ENCODE measurements at places on chromosomes 3 and 15.
A peak's percentile ranks its signal among the peaks of the same experiment; 100 is the strongest.

DNA sequence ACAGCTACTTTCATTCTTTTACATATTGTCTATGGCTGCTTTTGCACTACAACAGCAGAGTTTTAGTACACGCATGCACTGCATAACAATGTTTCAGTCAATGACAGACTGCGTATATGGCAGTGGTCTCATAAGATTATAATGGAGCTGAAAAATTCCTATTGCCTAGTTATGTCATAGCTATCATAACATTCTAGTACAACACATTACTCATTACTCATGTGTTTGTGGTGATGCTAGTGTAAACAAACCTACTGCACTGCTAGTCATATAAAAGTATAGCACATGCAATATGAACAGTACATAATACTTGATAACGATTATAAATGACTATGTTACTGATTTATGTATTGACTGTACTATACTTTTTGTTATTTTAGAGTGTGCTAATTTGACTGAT lies 47.9 kb downstream of the QTRT2 start:
- DNase-seq: no peak

DNA sequence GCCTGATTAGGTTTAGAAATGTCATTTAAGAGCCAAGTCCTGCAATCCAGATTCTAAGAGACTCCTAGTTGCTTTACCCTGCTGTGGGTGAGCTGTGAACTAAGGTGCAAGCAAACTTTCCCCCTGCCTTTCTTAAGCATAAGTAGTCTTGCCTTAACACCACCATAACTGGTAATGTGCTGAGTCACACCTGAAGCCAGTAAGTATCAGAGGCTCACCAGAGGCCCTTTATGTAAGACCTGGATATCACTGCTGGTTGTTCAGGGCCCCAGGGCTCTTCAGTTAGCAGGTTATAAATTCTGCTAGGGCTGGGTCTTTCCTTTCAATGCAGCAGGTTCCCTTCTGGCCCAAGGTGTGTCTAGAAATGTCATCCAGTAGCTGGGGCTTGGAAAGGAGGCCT lies 509.9 kb downstream of the VGLL3 start:
- DNase-seq: no peak

DNA sequence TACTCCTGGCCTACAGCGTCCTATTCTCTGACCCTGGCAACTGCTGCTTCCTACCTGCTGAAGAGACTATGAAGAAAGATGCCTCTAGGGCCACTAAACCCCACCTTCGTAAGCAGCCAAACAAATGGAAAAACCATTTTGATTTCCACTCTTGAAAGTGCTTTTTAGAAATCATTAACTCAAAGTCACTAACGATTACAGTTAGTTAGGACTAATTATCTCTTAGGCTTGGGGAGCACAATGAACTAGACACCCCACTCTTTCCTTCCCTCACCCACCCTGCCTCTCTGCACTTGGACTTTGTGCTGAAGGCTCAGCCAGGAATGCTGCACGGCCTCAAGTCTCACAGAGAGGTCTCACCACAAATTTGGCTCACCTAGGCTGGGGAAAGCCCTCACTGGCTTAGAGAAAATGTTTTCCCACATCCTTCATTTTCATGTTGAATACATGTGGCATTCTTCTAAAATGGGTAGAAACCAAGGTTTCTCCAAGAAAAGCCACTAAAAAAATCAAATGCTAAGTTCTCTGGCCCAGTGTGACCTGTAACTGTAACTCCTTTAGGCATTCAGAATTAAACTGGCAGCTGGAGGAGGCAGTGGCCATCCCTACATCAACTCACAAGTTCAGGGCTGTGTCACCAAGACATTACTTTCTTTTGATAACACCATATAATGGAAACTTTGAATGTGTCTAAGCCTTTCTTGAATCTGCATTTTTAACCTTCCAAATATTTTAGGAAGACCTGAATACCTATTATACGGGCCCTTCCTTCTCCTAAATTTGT lies 47.1 kb downstream of the NPTN start:
- no peak for DNase-seq

- DNase-seq: no peak
Measured at GRCh38 chr3:187743195-187744141, 1.8 kb downstream of the BCL6 start.

DNA sequence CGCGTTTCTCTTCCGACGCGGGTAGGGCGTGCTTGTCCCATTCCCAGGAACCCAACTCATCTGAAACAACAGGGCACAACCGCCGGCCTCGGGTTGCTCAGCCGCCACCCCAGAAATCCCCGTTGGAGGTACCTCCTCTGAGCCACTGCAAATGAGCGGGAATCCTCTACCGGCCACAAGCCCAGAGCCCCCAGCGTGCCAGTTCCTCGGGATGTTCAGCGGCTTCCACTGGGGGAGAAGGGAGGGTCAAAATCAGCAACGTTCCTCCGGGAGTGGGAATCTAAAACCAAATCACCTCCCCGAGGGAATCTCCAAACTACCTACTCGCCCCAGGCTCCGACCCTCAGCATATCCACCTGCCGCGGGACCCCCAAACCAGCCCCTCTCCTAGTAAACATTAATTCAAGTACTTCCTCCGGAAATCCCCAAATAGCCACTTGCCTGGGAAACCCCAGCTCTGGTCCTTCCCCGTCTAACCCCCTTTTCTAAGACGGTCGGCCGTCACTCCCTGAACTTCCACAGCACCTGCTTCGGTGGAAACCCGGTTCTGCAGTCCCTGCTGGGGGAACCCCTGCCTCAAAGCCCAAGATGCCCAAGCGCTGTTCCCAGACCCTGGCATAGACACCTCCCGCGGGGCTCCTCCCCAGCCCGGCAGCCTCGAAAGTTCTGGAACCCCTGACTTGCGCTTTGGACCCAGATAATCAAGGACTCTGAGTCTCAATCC lies 887 bp downstream of the OXTR start:
- DNase-seq: peak; percentile 39

GRCh38 chr3:18008706-18009368 lies 266.4 kb upstream of the TBC1D5 start:
- no peak for DNase-seq

DNA sequence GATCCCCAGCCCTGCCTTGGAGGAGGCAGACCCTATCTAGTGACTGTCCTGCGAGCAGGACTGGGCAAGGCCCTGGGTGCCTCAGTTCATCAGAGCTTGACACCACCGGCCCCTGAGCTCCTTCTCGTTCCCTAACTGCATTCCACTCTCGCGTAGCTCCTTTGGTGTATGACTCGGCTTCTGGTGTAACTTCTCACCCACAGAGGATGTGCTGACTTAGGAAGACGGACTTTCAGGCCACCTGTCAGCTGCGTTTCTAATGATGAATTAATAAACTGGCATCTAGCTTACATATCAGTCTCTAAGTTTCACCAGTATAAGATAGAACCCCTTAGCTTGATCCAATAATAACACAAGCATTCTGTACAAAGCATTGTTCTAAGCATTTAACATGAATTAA lies 17.5 kb downstream of the ABCF3 start:
- no peak for DNase-seq

DNA sequence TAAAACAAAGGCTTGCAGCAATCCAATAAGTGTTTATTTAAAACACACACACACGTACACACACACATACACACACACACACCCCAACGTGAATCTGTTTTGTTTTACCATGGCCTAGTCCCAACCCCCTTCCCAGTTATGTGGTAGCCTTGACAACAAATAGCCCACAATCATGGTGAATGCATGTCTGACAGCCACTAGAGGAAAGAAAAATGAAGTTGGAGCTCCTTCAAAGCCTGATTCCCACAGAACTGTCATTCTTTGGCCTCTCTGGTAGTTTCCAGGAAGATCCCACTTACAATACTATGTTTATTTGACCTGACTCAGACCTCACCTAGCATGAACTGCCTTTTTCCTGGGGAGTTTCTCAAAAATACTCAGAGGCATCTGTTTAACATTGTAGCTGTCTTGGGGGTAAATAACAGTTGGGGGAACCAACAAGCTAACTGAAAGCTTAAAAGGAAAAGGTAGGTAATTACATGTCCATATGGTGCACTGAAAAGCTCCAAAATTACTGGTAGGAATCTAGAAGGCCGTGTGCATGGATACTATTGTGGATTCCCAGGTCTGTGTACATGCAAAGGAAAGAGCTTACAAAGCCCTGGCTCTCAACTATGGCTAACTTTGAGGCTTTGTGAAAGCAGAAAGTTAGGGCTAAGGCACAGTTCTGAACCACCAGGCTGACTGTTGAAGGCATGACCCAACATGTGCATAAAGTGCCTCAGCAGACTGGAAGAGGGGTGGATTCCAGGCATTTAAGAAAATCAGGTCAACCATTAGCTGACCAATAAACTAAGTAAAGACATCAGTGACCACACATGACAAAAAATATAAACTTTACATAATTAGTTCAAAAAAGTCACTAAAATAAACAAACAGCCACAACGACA lies 65.3 kb downstream of the FAIM start:
- DNase-seq: no peak

- no peak for DNase-seq
Measured at GRCh38 chr3:153596401-153596800, 434.4 kb downstream of the RAP2B start.

- no peak for DNase-seq
Measured at GRCh38 chr3:30462721-30463470, 143.5 kb upstream of the TGFBR2 start.

DNA sequence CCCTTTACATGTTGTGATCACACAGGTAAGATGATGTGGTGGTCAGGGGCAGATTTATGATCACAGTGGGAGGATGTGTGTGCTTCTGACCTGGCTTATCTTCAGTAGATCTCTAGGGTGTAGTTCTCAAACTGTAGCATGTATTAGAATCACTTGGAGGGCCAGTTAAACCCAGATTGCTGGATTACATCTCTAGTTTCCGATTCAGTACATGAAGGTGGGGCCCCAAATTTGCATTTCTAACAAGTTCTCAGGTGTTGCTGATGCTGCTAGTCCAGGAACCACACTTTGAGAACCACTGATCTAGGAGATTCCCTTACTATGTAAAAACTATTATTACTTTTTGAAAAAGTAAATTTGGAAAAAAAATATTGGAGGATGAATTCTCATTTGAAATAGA lies 199.3 kb upstream of the GOLIM4 start:
- DNase-seq: no peak

DNA sequence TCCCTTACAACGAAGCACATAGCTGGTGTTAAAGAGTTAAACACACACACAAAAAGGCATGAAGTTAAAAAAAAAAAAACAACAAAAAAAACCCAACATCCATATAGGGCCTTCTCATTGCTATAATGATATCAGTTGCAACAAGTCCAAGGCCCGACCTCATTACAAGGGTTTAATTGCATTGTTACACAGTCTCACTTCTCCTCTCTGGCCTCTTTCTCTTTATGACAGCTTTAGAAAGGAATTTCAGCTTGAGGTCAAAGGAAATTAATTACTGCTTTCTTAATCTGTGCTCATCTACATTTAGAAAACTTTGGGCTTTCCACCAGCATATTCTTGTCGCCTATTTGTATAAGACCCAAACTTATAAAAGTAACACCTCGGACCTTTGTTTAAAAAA lies 342.1 kb downstream of the NR2F2 start:
- DNase-seq: no peak

- DNase-seq: no peak
Measured at GRCh38 chr15:90401495-90401894, 13.5 kb downstream of the IQGAP1 start.

DNA sequence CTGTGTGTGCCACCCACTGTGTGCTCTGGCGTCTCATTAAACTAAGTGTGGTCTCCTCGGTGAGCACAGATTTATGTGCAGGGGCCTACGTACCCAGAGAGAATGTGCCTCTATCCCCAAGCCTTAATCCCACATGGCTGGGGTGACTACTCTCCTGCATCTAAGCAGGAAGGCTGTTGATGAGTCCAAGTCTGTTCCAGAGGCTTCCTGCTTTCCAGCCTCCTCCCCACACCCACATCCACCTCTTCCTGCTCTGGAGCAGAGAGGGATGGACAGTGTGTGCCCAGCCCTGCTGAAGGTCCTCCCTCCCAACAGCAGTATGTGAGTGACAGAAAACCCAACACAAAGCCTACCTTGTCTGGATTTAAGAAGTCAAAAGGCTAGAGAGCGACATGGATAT lies 38.8 kb upstream of the BCL2L10 start:
- DNase-seq: no peak

DNA sequence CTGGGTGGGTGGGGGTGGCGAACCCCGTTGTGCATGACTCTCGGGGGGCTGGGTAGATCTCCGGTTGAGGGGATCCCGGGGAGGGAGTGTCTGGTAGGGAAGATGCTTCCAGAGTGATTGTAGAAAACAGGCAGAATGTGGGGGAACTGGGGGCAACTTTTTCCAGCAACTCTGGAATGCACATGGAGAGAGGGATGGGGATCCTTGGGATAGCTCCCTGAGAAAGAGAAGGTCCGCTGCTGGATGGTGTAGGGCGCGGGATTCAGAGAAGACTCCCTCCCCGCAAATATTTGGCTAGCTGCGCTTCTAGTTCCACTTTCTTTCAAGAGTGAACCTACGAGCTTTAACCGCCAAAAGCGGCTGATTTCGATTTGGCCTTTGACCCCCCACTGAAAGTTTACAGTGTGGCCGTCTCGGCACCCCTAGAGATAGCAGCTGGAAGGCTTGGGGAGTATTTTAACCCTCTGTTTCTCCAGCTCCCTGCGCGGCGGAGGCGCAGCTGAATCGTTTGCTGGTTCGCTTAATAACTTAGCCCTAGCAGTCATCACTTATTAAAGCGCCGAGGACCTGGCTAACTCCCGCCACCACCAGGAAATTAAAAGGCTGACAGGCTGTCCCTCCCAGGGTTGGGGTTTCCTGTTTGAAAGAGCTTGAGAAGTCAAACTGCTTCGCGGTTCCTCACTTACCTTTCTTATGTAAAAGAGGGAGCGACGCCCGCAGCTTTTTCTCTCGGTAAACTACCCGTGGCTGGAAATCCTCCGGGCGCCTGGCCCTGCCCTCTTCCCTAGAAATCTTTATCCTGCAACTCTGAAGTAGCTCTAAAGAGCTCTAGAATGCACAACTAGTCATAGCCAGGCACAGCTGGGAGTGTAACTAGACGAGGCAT lies 1.2 kb downstream of the PHLDB2 start:
- DNase-seq: peak; percentile 84

DNA sequence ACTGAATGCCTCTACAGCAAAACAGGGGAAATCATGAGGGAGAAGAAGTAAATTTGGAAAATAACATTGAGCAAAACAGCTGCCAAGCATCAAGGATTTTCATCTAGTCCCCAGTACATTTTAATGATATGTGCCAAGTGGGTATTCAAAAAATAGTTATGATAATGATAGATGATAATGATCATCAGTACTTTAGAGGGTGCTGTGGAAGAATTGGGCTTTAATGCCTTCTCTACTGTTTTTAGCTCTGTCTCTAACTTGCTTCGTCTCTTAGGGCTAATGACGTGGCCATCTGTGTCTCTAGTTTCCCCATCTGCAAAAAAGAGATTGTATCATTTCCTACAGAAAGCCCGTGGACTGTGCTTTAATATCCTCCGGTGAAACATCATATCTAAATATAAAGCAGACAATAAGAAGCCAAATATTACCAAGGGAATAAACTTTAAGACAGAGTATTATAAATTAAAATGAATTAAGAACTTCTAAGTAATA lies 10.2 kb upstream of the FSIP1 start:
- DNase-seq: no peak

- DNase-seq: no peak
Measured at GRCh38 chr3:189748046-189748445, 116.9 kb downstream of the TP63 start.

All from WTC11 (cell line).